ENCODE measurements at places on chromosomes 13 and 19.

- no peak for DNase-seq
Observed at GRCh38 chr19:8811315-8812172, 20.6 kb downstream of the ZNF558 start.

DNA sequence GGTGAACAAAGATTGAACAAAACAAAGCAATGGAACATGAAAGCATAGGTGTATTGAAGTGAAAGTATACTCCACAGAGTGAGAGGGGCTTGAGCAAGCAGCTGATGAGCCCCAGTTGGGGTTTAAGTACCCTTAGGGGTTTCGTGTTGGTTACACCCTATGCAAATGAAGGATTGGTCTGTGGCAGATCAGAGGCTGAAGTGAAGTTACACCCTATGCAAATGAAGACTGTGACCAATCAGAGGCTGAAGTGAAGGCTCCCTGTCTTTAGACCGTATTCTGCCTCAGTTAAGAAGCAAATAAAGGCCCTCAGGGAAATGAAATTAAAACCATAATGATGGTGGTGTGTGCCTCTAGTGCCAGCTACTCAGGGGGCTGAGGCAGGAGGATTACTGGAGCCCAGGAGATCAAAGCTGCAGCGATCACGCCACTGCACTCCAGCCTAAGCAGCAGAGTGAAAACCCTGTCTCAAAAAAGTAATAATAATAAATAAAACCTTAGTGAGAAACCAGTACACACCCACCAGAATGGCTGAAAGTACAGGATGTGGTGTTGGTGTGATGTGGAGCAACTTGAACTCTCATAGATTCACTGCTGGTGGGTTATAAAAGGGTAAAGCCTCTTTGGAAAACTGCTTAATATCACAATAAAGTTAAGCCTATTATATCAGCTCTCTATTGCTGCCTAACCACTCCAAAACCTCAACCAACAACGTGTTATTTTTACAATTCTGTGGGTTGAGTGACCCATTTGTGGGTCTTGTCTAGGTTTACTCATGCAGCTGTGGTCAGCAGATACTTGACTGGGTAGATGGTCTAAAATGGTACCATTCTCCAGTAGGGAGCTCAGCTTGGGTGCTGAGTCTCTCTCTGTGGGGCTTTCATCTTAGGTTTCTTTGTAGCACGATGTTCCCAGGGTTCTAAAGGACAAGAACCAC lies 12.8 kb upstream of the UPF3A start:
- DNase-seq = no peak

GRCh38 chr13:29471551-29471950 lies 123.9 kb downstream of the SLC7A1 start:
- no peak for DNase-seq

GRCh38 chr13:20826843-20827560 lies 53.2 kb upstream of the EEF1AKMT1 start:
- DNase-seq = no peak

GRCh38 chr13:79228972-79229371 lies 177.1 kb downstream of the RBM26 start:
- DNase-seq = no peak

- peak; percentile 81 for DNase-seq
Observed at GRCh38 chr19:41753159-41753558, 2.2 kb upstream of the CEACAM6 start.

- DNase-seq = no peak
Observed at GRCh38 chr13:84885868-84886267, 913.4 kb downstream of the SLITRK6 start.

- DNase-seq = no peak
Observed at GRCh38 chr13:36405151-36405550, 27.1 kb upstream of the CCNA1 start.

DNA sequence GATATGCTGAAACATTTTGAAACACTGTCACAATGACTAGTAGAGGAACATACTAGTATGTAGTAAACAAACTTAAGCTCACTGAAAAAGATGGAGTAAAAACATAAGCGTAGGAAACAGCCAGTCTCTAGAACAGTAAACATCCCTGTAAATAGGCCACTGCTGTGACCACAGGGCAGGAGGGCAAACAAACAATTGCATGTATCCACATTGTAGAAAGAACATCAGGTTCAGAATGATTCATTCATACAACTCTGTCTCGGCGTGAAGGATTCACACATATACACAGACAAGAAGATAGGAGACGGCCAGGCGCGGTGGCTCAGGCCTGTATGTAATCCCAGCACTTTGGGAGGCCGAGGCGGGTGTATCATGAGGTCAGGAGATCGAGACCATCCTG lies 390.1 kb downstream of the IRS2 start:
- no peak for DNase-seq

GRCh38 chr19:2616741-2617392 lies 85.6 kb downstream of the GNG7 start:
- no peak for DNase-seq

GRCh38 chr13:29454931-29455481 lies 140.5 kb downstream of the SLC7A1 start:
- DNase-seq = no peak

DNA sequence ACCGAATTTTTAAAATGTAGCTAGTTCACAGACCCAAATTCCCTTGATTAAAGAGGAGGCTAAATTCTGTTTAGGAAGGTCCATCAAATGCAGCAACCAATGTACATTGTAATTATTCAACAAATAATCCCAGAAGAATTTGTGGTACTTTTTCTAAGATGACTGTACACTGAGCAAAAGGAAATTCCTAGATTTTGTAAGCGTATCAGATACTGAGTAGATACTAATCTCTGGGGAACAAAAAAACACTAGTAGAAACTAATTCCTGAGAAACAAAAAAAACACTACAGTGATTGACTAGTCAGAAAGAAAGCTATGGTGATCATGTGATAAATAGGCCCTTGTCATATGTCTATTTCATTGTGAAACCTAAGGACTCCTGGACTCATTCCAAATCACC lies 246.1 kb downstream of the PCDH17 start:
- DNase-seq = no peak

- no peak for DNase-seq
Observed at GRCh38 chr13:91242652-91243051, 104.8 kb upstream of the MIR17HG start.

GRCh38 chr13:47959468-47960247 lies 41.4 kb downstream of the SUCLA2 start:
- no peak for DNase-seq

DNA sequence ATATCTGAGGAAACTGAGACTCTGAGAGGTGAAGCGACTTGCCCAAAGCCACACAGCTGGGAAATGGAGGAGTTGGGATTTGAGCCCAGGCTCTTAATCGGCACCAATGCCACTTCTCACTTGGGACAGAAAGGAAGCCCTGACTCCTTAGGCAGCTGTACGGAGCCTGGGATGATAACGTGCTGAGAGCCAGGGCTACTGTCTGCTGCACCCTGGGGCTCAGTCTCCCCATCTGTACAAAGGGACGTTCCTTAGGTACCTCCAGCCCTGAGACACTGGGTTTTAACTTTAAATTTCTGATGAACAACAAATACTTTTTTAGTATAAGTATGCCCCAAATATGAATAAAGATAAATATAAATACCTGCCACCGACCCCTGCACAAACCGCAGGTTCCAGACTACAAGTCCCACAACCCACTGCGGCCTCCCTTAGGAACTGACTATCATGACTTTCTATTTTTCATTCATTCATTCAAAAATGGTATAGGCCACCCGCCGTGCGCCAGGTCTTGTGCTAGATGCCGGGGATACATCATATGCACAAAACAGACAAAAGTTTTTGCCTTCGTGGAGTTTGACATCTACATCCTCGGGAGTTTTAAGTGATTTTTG lies 776 bp upstream of the NCLN start:
- peak; percentile 73 for DNase-seq

- DNase-seq = no peak
Observed at GRCh38 chr13:103134271-103134670, 68.1 kb upstream of the SLC10A2 start.

DNA sequence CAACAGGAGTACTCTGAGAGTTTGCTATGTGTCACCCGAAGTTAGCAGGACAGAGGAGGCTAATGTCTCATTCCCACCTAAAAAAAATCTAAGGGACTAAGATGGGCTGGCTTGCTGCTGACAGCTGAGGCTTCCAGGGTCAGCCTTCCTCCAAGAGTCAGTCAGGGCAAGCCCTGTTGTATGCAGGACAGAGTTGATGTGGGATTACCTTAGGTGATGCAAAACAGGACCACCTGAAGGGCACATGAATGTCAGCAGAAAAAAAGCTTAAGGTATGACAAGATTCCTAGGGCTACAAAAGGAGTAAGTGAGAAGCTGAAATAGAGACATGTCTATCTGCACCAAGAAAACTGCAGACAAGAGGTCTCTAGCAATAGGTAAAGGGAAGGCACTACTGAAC lies 151.5 kb downstream of the NHLRC3 start:
- DNase-seq = no peak

DNA sequence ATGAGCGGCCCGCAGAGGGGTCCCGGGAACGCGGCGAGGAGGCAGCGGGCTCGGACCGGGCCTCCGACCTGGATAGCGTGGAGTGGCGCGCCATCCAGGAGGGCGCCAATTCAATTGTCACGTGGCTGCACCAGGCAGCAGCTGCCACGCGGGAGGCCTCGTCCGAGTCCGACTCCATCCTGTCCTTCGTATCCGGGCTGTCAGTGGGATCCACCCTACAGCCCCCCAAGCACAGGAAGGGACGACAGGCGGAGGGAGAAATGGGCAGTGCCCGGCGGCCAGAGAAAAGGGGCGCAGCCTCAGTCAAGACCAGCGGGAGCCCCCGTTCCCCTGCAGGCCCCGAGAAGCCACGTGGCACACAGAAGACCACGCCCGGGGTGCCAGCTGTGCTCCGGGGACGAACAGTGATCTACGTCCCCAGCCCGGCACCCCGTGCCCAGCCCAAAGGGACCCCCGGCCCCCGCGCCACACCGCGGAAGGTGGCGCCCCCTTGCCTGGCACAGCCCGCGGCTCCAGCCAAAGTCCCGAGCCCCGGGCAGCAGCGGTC lies 10.7 kb downstream of the C19orf25 start:
- DNase-seq = no peak

DNA sequence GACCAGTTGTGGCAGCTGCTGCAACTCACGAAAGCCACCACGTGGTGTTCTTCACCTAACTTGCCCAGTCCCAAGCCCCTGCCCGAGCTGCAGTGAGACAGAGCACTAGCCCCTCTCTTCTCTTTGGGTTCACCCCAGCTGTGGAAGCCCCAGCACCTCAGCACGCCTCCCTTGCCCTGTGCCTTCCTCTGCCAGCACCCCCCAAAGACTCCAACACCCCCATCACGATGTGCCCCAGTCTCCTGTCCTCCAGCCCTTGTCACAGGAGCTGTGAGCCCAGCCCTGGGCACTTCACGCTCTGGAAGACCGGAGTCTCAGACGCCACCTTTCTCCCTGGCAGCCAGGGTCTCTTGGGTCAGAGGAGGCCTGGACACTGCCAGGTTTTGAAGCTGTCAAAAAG lies 2.2 kb upstream of the ZNF135 start:
- DNase-seq = no peak

- DNase-seq = no peak
Observed at GRCh38 chr13:65966991-65967451, 1263.1 kb downstream of the PCDH9 start.

DNA sequence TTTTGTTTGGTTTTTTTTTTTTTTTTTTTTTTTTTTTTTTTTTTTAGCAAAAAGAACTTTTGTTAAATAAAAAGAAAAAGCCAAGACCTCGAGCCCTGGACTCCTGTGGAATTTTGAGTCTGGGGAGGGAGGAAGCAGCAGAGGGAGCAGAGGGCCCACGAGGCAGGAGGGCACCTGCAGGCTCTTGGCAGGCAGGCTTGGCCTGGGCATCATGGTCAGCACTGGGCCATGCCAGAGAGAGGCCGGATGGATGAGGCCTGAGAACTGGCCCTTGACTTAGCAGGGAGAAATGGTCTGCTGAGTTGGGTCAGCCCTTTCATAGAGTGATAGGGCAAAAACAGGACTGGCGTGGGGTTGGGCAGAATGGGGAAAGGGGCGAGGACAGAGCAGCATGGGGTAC lies 100.4 kb downstream of the GPR12 start:
- no peak for DNase-seq

DNA sequence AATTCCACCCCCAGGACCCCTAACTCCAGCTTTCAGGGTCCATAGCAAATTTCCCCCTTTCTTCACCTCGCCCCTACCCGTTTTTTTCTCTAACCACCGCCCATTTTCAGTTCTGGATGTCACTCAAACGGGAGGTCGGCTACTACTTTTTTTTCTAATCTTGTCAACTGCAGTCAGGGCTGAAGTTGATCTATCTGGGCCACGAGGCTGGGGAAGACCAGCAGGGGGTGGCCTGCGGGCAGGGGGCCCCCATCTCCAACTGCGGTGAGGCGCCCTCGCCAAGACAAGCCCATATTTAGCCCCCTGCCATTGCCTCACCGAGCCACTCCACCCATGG lies 748 bp downstream of the LHFPL6 start:
- no peak for DNase-seq

- no peak for DNase-seq
Observed at GRCh38 chr13:33611121-33611805, 206.7 kb upstream of the RFC3 start.

GRCh38 chr13:98050041-98050466 lies 92.8 kb upstream of the FARP1 start:
- DNase-seq = no peak

- DNase-seq = peak; percentile 31
Observed at GRCh38 chr19:38134540-38135149, 89.4 kb downstream of the DPF1 start.

- DNase-seq = no peak
Observed at GRCh38 chr19:41016488-41017071, 25.5 kb downstream of the CYP2B6 start.

DNA sequence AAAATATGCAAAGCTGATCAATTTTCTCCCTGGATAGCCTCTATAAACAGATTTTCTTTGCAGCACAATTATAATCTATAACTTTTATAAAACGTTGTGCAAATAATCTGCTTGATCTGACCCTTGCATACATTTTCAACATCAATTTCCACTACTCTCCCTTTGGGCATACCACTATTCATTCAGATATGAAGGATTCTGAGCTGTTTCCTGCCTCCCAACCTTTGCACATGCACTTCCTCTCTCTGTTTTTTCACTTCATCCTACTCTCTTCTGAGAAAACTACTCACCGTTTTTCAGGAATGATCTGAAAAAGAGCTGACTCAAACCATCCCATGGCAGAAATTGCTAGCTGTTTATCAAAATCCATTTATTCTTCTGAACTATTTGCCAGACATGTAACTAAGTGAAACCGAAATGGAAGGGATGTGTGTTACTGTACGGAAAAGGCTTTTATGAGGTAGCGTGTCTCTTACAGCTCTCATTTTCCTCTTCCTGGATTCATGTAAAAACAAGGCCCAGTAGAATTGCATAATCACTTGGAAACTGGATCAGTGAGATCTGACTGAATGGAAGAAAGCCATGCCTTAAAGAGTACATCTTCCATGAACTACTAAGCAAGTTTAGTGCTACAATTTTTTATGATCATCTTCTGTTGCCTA lies 1447.3 kb upstream of the MIR17HG start:
- no peak for DNase-seq

GRCh38 chr13:39918620-39919236 lies 263.3 kb downstream of the COG6 start:
- DNase-seq = no peak

GRCh38 chr13:97205465-97205864 lies 16.7 kb upstream of the MBNL2 start:
- DNase-seq = no peak

All from stimulated activated CD4-positive, alpha-beta T cell treated with anti-CD3 and anti-CD28 coated beads, Interleukin-4, amount 100 ng/mL, for 24 hours (primary cell).